ENCODE measurements at places on chromosomes 5 and 9. TPM values are rescaled to one million over a fixed set of nuclear protein-coding genes. Genes with fewer than 3 reads are reported as not detected.

C9 gene
- 1.5 TPM for polyA plus RNA-seq

SIT1 gene
- 0.32 TPM for polyA plus RNA-seq

SLC45A2 gene
- polyA plus RNA-seq: 0.22 TPM

SLC46A2 gene
- polyA plus RNA-seq: not detected

ADAMTSL2 gene
- 20.0 TPM for polyA plus RNA-seq

HABP4 gene
- 37.5 TPM for polyA plus RNA-seq

PCDHGB7 gene
- polyA plus RNA-seq: 1.0 TPM

LCN12 gene
- 35.5 TPM for polyA plus RNA-seq

CHSY3 gene
- 0.13 TPM for polyA plus RNA-seq

DNA sequence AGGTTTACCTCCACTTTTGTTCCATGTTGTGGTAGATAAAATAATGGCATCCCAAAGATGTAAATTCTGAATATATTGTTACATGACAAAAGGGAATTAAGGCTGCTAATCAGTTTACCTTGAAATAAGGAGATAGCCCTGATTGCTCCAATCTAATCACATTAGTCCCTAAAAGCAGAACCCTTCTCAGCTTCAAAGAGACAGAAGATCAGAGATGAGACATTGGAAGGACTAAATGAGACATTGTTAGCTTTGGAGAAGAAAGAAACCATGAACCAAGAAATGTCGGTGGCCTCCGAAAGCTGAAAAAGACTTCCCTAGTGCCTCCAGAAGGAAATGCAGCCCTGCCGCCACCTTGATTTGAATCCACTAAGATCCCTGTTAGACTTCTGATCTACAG is 82.8 kb upstream of the PARP8 start:
- no peaks in the 10 kb centered on the region for H3K27me3 ChIP-seq
- H3K4me3 ChIP-seq: no peak overlapping the region
- DNase-seq: no peak
- no peaks in the 10 kb centered on the region for H3K36me3 ChIP-seq
- H3K4me1 ChIP-seq: no peaks in the 10 kb centered on the region
- H3K27ac ChIP-seq: no peak overlapping the region

DNA sequence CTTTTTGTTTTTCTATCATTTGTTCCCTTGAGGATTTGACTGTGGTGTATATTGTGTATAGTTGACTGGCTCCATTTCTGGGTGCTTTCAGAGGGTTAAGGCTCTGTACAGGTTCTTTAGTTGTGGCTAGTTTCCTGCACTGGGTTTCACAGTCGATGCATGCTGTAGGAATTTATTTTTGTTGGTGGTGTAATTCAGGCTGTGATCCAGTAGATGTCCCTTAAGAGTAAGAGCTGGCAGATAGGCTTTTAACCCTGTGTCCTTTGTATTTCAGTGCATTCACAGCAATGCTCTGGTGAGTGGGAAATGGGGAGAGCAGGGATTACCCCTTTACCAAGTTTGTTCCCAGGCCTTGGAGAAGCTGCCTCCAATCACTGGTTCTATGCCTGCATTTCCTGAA is 112.9 kb downstream of the SPATA31D1 start:
- no peaks in the 10 kb centered on the region for H3K4me1 ChIP-seq
- no peak overlapping the region for H3K27ac ChIP-seq
- no peaks in the 10 kb centered on the region for H3K27me3 ChIP-seq
- DNase-seq: no peak
- no peak overlapping the region for H3K4me3 ChIP-seq

DNA sequence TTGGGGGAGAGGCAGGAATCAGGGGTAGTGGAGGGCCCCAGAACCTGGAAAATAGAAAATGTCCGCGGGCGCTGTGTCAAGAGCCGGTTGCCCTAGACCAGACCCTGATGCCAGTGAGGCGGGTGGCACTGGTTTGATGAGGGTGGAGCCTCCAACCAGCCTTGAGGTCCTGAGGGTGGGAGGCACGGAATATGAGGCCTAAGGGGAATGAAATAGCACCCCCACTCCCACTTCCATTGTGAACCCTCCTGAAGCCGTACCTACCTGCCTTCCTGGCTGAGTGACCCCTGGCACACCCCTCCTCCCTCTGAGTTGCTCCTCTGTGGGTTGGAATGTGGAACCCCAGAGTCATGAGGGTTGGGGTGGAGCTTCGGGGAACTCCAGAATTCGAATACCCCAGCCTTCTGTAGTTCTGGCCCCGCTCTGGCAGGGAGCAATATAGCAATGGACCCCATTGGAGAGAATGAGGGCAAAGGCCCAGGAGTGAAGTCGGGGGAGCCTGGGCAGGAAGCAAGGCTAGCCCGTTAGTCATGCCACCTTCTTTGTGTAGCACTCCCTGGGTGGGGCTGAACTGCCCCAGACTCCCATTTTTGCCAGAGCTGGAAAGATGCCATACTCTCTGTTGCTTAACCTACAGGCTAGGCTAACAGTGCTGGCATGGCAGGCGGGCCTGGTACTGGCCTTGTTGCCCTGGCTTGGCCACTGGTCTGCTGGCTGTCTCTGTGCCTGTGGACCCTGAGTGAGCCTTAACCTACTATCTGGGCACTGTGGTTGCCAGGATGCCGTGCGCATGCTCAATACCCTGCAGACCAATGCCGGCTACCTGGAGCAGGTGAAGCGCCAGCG is 1.0 kb downstream of the FPGS start:
- H3K4me1 ChIP-seq: peaks cover 17% of the 10 kb centered on the region
- peak overlapping the region; percentile 84 for H3K4me3 ChIP-seq
- peaks cover 4% of the 10 kb centered on the region for H3K36me3 ChIP-seq
- no peaks in the 10 kb centered on the region for H3K27me3 ChIP-seq
- H3K27ac ChIP-seq: peak overlapping the region; percentile 95

DNA sequence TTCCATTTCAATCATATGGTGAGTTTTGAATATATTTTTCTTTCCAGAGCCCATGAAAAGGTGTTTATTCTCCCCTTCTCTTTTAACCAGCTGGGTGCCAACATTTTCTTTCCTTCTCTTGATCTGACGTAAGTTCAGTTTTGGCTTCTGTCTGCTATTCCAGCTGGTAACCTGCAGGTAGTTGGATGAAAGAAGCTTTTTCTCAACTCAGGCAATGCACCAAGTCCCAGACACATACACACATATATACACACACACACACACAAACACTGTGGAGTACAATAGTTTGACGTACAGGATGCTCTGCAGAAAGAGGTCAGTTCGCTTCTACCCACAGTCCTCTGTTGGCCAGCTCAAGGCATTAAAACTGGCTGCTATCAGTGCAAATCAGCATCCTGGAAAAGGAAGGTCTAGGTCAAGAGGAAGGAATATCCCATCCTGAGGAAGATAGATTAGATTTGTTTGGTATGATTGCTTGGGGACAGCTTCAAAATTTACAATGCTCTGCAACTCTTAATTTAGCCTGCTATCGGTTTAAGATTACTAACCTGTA is 214.3 kb upstream of the SEMA6A start:
- no peak overlapping the region for H3K27ac ChIP-seq
- H3K4me1 ChIP-seq: no peaks in the 10 kb centered on the region
- no peak for DNase-seq
- no peaks in the 10 kb centered on the region for H3K36me3 ChIP-seq
- H3K27me3 ChIP-seq: no peaks in the 10 kb centered on the region

GRCh38 chr5:21802100-21802499 is 1051.0 kb downstream of the CDH12 start:
- H3K4me3 ChIP-seq: no peak overlapping the region
- H3K27ac ChIP-seq: no peak overlapping the region
- no peaks in the 10 kb centered on the region for H3K27me3 ChIP-seq

- no peaks in the 10 kb centered on the region for H3K36me3 ChIP-seq
- H3K27me3 ChIP-seq: no peaks in the 10 kb centered on the region
- no peaks in the 10 kb centered on the region for H3K4me1 ChIP-seq
- no peak overlapping the region for H3K4me3 ChIP-seq
Observed at GRCh38 chr5:117425163-117425562, 850.5 kb upstream of the SEMA6A start.

- no peak overlapping the region for H3K4me3 ChIP-seq
- DNase-seq: no peak
- peaks cover 43% of the 10 kb centered on the region for H3K4me1 ChIP-seq
- peak overlapping the region; percentile 85 for H3K27ac ChIP-seq
- no peaks in the 10 kb centered on the region for H3K27me3 ChIP-seq
- H3K36me3 ChIP-seq: no peaks in the 10 kb centered on the region
Observed at GRCh38 chr5:150142959-150143349, 12.7 kb downstream of the PDGFRB start.

DNA sequence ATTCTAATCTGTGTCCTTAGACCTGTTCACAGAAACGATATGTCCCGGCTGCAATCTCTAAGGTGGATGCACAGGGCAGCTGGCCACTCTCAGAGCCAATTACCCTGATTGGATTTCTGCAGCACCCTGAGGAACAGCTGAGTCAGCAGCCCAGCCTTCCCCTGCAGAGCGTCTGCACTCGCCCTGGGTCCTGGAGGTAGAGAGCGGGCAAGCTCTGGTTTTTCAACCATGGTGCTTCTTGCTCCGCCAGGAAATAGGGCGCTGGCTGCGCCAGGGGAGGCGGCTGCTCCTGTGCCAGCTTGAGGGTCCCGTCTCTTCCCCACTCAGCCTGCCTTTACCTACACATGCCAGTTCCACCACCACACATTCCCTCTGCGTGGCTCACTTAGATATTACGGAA is 19.2 kb downstream of the NDUFS6 start:
- no peaks in the 10 kb centered on the region for H3K27me3 ChIP-seq
- H3K36me3 ChIP-seq: peaks cover 2% of the 10 kb centered on the region
- no peak overlapping the region for H3K27ac ChIP-seq
- no peak for DNase-seq

- H3K4me3 ChIP-seq: no peak overlapping the region
- no peaks in the 10 kb centered on the region for H3K36me3 ChIP-seq
- no peaks in the 10 kb centered on the region for H3K27me3 ChIP-seq
- no peaks in the 10 kb centered on the region for H3K4me1 ChIP-seq
- DNase-seq: no peak
Observed at GRCh38 chr9:137064027-137064879, 6.1 kb downstream of the SAPCD2 start.

GRCh38 chr9:127241354-127241753 is 23.2 kb upstream of the GARNL3 start:
- no peaks in the 10 kb centered on the region for H3K36me3 ChIP-seq
- no peaks in the 10 kb centered on the region for H3K27me3 ChIP-seq
- H3K4me3 ChIP-seq: no peak overlapping the region
- H3K27ac ChIP-seq: no peak overlapping the region
- no peak for DNase-seq

- H3K27ac ChIP-seq: no peak overlapping the region
- H3K4me3 ChIP-seq: no peak overlapping the region
- no peak for DNase-seq
- H3K36me3 ChIP-seq: no peaks in the 10 kb centered on the region
Observed at GRCh38 chr9:107875571-107875980, 386.0 kb upstream of the KLF4 start.

DNA sequence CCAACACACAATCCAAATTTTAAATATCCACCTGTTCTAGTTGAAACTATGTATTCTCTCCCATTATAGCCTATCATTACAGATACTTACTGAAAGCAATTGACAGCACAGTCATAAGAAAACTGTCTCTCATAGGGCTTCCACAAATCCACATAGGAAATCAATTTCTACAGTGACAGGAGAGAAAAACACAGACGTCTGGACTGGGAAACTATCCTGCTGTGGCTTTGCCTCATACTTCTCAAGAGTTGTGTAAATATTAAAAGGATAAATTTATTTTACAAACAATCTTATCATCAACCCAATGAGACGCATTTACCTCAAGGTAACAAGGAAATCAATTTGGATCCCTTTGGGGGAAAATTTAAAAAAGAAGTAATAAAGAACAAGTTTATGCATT is 517.5 kb downstream of the EFNA5 start:
- H3K27ac ChIP-seq: no peak overlapping the region
- no peak for DNase-seq
- H3K4me3 ChIP-seq: no peak overlapping the region

GRCh38 chr5:56512313-56512996 is 279.3 kb upstream of the ANKRD55 start:
- no peaks in the 10 kb centered on the region for H3K36me3 ChIP-seq
- DNase-seq: no peak
- H3K4me1 ChIP-seq: peaks cover 33% of the 10 kb centered on the region
- H3K27me3 ChIP-seq: no peaks in the 10 kb centered on the region

DNA sequence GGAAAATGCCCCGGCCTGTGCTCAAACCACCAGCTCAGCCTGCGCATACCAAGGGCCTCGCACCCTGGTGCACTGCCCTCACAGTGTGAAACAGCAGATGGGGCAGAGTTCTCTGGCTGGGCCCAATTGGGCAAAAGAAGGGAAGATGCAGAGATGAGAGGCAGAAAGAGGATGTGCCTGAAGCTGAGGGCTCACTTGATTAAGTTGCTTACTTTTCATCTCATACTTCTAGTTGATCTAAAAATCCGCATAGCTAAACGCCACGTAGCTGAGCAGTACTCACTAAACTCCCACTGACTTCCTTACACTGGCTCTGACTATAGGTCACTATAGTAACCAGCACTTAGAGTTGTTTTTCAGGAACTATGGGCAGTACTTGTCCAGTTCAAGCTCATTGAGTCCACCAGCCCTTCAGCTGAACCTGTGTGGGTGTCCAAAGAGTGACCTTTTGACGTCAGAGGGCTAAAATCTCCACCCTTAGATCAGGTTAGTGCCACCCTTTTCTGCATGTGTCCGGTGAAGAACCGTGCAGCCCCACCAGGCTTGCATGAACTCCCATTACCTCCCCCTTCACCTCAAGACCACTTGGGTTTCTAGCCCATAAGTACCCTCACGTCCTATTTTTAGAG is 215.2 kb downstream of the AUH start:
- H3K27ac ChIP-seq: no peak overlapping the region
- no peaks in the 10 kb centered on the region for H3K27me3 ChIP-seq
- H3K4me1 ChIP-seq: no peaks in the 10 kb centered on the region

- no peaks in the 10 kb centered on the region for H3K36me3 ChIP-seq
- no peak overlapping the region for H3K4me3 ChIP-seq
- H3K27ac ChIP-seq: no peak overlapping the region
- no peaks in the 10 kb centered on the region for H3K27me3 ChIP-seq
- H3K4me1 ChIP-seq: no peaks in the 10 kb centered on the region
Observed at GRCh38 chr9:122389799-122390481, 19.1 kb downstream of the PTGS1 start.

DNA sequence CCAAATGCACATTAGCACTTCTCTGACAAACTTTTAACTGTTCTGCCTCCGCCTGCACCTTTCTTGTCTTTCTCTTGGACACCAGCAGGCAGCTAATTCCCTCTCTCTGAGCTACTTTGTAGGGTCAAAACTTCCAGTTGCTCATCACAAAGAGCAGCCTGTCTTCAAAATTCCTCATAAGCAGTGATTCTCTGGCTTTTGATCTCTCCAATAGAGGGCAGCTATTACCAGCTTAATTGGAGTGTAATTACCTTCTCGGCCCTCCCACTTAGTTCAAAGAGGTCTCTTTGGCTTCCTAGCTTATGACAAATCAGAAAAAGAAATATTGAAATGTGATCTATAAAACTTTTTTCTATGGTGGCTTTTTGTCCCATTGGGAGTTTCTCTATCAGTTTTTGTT is 43.6 kb upstream of the RAD23B start:
- no peaks in the 10 kb centered on the region for H3K36me3 ChIP-seq
- no peak overlapping the region for H3K27ac ChIP-seq
- H3K4me3 ChIP-seq: no peak overlapping the region

GRCh38 chr9:1051584-1052275 is 1.6 kb downstream of the DMRT2 start:
- H3K27ac ChIP-seq: no peak overlapping the region
- peaks cover 16% of the 10 kb centered on the region for H3K4me1 ChIP-seq
- no peaks in the 10 kb centered on the region for H3K36me3 ChIP-seq
- H3K27me3 ChIP-seq: peaks cover 83% of the 10 kb centered on the region
- DNase-seq: peak; percentile 77
- H3K4me3 ChIP-seq: no peak overlapping the region

GRCh38 chr9:124441291-124441690 is 9.0 kb upstream of the ADGRD2 start:
- H3K27ac ChIP-seq: no peak overlapping the region
- H3K4me1 ChIP-seq: no peaks in the 10 kb centered on the region
- H3K4me3 ChIP-seq: no peak overlapping the region
- H3K27me3 ChIP-seq: no peaks in the 10 kb centered on the region
- H3K36me3 ChIP-seq: no peaks in the 10 kb centered on the region
